ENCODE measurements at places on chromosomes 11 and 22. TPM values are rescaled to one million over a fixed set of nuclear protein-coding genes. Genes with fewer than 3 reads are reported as not detected.

GRCh38 chr11:122917311-122917710 lies 34.8 kb downstream of the JHY start:
- no peaks in the 10 kb centered on the region for H3K27me3 ChIP-seq
- no peak overlapping the region for H3K27ac ChIP-seq
- ATAC-seq: no peak
- no peak overlapping the region for H3K4me3 ChIP-seq

GRCh38 chr11:74948546-74948897 lies 369 bp downstream of the XRRA1 start:
- H3K4me1 ChIP-seq: peaks cover 2% of the 10 kb centered on the region
- H3K27ac ChIP-seq: peak overlapping the region; percentile 84

DNA sequence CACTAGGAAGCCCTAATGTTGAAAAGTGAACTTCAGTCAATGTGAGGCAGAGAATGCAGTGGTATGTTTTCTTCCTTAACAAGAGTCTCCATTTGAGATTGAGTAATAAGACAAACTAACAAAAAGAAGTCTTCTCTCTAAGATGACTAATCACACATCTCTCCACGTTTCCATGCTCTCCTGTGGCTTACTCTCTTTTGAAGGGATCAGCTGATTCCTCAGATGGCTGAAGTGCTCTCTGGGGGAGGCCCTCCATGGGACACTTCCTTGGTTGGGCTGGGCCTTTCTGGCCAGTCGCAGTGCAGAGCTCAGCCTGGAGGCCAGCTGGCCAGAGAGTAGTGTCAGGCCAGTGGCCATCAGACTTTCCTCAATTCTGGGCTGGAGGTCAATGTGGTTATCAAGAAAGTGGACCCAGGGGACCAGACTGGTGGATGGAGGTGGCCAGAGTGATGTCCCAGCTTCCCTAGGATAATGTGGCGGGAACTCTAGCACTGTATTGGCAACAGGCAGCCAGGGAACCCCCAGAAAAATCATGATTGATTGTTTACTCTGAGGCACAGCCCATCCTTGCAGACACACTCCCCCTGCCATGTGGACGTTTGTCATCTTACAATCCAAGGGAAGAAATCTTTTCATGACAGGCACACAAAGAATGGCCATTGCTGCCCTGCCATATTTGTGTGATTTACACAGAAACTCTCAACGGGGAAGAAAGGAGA lies 14.5 kb downstream of the CSRP3 start:
- H3K4me1 ChIP-seq: no peaks in the 10 kb centered on the region
- H3K27ac ChIP-seq: no peak overlapping the region
- H3K36me3 ChIP-seq: no peaks in the 10 kb centered on the region
- no peak overlapping the region for H3K4me3 ChIP-seq
- ATAC-seq: no peak

- peaks cover 19% of the 10 kb centered on the region for H3K4me1 ChIP-seq
- no peaks in the 10 kb centered on the region for H3K27me3 ChIP-seq
- no peak overlapping the region for H3K4me3 ChIP-seq
- no peaks in the 10 kb centered on the region for H3K36me3 ChIP-seq
Measured at GRCh38 chr22:24191381-24191841, 10.1 kb downstream of the SUSD2 start.

- no peak for ATAC-seq
- no peaks in the 10 kb centered on the region for H3K36me3 ChIP-seq
- H3K4me3 ChIP-seq: no peak overlapping the region
- H3K4me1 ChIP-seq: no peaks in the 10 kb centered on the region
- H3K27me3 ChIP-seq: no peaks in the 10 kb centered on the region
- no peak overlapping the region for H3K27ac ChIP-seq
Measured at GRCh38 chr11:109106151-109106906, 315.7 kb upstream of the C11orf87 start.

GRCh38 chr11:44885065-44885810 lies 65.4 kb downstream of the TP53I11 start:
- H3K36me3 ChIP-seq: no peaks in the 10 kb centered on the region
- no peaks in the 10 kb centered on the region for H3K27me3 ChIP-seq
- peaks cover 22% of the 10 kb centered on the region for H3K4me1 ChIP-seq
- ATAC-seq: no peak

DNA sequence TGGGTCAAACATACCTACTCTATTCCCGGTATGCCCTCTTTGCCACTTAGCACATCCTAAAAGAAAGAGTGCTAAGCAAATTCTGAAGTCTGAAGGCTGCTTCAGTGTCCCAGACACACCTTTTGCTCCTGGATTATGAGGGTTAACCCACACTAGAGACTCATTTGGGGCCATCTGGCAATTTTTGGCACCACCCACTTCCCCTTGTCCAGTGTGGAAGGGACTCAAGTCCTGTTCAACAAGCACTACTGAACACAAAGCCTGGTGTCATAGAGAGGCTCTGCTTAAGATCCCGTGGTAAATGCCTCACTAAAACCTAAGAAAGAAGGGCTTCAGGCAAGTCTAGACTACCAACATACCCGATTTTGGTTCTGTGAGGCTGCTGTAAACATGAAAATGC lies 85.8 kb downstream of the SERGEF start:
- H3K4me3 ChIP-seq: no peak overlapping the region
- H3K27me3 ChIP-seq: no peaks in the 10 kb centered on the region
- no peak overlapping the region for H3K27ac ChIP-seq
- peaks cover 34% of the 10 kb centered on the region for H3K4me1 ChIP-seq
- no peak for ATAC-seq

- no peaks in the 10 kb centered on the region for H3K36me3 ChIP-seq
- no peak for ATAC-seq
- no peak overlapping the region for H3K27ac ChIP-seq
- H3K4me3 ChIP-seq: no peak overlapping the region
Measured at GRCh38 chr11:34488855-34489557, 24.6 kb downstream of the ELF5 start.

GRCh38 chr11:101909087-101909486 lies 5.7 kb upstream of the CEP126 start:
- H3K36me3 ChIP-seq: no peaks in the 10 kb centered on the region

DNA sequence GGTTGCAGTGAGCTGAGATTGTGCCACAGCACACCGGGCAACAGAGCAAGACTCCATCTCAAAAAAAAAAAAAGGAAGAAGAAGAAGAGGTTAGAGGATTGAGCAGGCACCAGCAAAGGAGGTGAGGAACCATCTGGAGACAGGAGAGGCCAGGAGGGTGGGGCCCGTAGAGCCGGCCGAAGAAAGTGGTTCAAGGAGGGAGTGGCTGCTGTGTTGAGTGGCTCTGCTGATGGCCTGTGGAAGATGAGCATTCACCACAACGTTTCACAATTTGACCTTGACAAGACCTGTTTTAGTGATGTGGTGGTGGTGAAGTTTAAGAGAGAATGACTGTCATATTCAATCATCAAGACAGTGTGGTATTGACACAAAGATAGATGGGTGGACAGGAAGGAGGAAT lies 6.8 kb upstream of the CTSD start:
- ATAC-seq: no peak
- no peak overlapping the region for H3K27ac ChIP-seq
- H3K4me3 ChIP-seq: no peak overlapping the region
- H3K36me3 ChIP-seq: no peaks in the 10 kb centered on the region
- no peaks in the 10 kb centered on the region for H3K4me1 ChIP-seq

- no peak for ATAC-seq
- H3K27me3 ChIP-seq: peaks cover 33% of the 10 kb centered on the region
- H3K36me3 ChIP-seq: peaks cover 2% of the 10 kb centered on the region
- H3K4me3 ChIP-seq: no peak overlapping the region
Measured at GRCh38 chr22:50476868-50477267, 2.0 kb upstream of the SBF1 start.

DNA sequence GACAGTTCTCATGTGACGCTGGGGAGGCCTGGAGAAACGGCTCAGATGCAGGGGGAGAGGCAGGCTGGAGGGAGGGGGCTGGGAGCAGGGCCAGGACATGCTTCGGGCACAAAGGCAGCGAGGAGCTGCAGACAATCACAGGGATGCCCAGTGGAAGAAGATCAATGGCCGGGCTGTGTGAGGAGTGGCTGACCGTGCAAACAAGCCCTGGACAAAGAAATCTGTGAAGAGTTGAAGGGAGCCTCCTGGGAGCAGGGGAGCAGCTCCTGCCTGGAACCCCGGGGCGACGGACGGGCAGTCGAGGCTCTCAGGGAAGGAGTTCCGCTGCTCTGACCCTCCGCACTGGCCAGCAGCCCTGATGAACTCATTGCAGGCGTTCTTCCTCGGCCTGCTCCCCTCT lies 126.7 kb upstream of the B3GAT1 start:
- H3K27ac ChIP-seq: no peak overlapping the region
- H3K4me3 ChIP-seq: no peak overlapping the region
- H3K27me3 ChIP-seq: peaks cover 44% of the 10 kb centered on the region
- no peaks in the 10 kb centered on the region for H3K36me3 ChIP-seq
- H3K4me1 ChIP-seq: no peaks in the 10 kb centered on the region
- ATAC-seq: no peak

The TSGA10IP gene
- total RNA-seq: not detected

The UBQLNL gene
- total RNA-seq: 0.62 TPM

The ANGPTL5 gene
- total RNA-seq: 0.57 TPM

Measured in gastroesophageal sphincter (tissue), 4 donors.